Uterus (tissue), 4 donors: ENCODE measurements at places on chromosomes 4 and X.

DNA sequence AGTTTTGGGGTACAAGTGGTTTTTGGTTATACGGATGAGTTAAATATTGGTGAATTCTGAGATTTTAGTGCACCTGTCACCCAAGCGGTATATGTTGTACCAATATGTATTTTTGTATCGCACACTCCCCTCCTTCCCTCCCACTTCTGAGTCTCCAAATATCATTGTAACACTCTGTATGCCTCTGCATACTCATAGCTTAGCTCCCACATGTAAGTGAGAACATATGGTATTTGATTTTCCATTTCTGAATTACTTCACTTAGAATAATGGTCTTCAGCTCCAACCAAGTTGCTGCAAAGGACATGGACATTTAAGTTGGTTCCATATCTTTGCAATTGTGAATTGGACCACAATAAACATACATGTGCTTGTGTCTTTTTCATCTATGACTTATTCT is 103.0 kb upstream of the ADAMTS3 start:
- DNase-seq = no peak
- no peaks in the 10 kb centered on the region for H3K36me3 ChIP-seq
- no peak overlapping the region for H3K4me3 ChIP-seq
- no peak overlapping the region for H3K27ac ChIP-seq

DNA sequence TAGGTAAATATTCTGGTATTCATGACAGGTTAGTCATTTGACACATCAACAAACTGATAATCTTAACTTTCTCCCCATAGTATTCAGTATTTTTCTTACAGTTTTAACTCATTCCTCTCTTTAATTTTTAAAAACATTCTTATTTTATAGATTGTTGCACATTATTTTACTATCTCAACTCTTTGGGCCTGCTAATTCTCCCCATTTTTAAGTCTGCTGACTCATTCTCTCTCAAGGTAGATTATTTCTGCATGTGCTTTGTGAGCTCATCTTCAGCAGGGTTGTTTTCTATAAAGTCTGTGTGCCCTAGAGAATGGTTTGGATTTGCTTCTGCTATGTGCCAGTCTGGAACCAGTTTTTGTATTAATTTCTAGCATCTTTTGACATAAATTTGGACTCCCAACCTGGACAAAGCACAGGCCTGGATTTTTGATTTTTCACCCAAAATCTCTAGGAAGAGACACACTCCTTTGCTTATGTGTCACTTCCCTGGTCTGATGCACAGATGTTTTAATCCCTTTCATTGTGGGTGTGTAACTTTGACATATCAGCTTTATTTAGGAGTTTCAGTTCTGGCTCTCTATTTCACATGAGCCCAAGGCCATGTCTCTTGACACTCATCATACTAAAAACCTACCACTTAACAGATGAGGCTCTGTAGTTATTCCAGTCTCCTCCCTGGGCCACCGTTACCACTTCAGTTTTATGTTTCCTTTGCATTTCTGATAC is 194.3 kb upstream of the PGRMC2 start:
- no peaks in the 10 kb centered on the region for H3K36me3 ChIP-seq
- DNase-seq = no peak
- H3K4me1 ChIP-seq = no peaks in the 10 kb centered on the region
- H3K27ac ChIP-seq = no peak overlapping the region

DNA sequence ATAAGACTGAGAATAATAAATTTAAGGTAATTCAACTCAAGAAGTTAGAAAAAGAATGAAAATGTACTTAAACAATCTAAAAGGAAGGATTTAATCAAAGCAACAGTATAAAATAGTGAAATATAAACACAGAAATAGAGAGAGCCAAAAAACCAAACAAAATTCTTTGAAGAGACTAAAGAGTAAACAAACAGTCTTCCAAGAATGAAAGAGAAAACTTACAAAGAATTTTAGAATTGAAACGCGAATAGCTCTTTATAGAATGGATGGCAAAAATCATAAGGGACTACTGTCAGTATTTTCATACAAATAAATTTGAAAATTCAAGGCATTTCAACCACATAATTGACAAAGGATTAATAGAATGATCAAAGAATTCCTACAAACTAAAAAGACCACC is 41.7 kb downstream of the VEGFC start:
- H3K4me3 ChIP-seq = no peak overlapping the region
- no peaks in the 10 kb centered on the region for H3K27me3 ChIP-seq
- no peaks in the 10 kb centered on the region for H3K4me1 ChIP-seq
- H3K36me3 ChIP-seq = no peaks in the 10 kb centered on the region
- no peak overlapping the region for H3K27ac ChIP-seq
- DNase-seq = no peak

- H3K4me1 ChIP-seq = no peaks in the 10 kb centered on the region
- no peak for DNase-seq
- H3K27me3 ChIP-seq = no peaks in the 10 kb centered on the region
- no peak overlapping the region for H3K27ac ChIP-seq
- H3K36me3 ChIP-seq = no peaks in the 10 kb centered on the region
Observed at GRCh38 chrX:119503484-119503861, 35.2 kb downstream of the SLC25A5 start.

DNA sequence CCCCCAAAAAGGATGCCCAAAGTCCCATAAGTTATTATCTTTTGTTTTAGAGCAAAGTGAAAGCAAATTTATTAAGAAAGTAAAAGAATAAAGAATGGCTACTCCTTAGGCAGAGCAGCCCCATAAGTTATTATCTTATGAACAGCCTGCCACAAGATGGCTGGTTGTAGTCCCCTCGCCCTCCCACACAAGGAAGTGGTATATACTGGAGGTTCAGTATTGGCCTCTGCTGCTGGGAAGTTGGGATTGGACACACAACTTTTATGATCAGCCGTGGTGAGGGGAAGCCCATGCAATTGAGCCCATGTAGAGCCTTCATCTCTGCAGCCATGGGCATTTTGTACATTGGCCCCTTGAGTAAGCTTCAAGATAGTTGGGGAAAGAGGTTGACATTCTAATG is 8.0 kb upstream of the SMIM10 start:
- H3K4me1 ChIP-seq = no peaks in the 10 kb centered on the region
- H3K36me3 ChIP-seq = no peaks in the 10 kb centered on the region
- DNase-seq = no peak
- H3K27me3 ChIP-seq = no peaks in the 10 kb centered on the region

DNA sequence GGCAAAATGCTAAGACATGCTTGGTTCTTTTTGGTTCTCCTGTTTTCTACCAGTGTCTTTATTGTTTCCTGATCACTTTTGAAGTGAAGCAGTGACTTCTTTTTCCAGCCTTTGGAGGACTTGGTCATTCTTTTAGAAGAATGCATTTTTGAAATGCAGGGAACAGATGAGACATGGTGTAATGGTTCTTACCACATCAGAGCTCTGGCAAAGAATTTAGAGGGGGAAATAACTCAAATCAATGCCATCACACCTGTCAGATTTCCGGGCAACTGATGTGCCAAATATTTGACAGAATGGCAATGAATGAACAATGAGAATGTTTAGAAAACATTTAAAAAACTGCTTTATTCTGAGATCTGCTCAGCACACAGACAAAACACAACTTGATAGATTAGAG is 519.6 kb downstream of the IQCM start:
- no peak overlapping the region for H3K4me3 ChIP-seq
- no peaks in the 10 kb centered on the region for H3K36me3 ChIP-seq
- no peaks in the 10 kb centered on the region for H3K4me1 ChIP-seq
- H3K27me3 ChIP-seq = no peaks in the 10 kb centered on the region
- no peak for DNase-seq

DNA sequence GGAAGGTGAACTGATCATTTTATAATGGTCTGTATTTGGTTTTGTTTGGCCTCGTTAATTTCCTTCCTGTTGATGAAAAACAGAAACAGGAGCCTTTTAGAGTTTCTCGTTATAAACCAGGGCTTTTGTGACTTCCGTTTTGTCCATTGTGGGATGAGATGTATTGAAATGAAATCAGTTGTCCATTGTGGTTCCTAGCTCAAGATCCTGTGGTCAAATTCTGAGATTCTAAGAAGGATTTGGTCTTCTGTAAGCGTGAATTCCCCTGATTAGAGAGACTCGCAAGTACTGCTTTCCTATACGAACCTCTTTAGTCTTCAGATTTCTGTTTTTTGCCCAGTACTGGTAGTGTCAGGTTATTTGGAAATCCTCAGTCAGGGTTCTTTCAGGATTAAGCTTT is 101.7 kb downstream of the RAPGEF2 start:
- no peaks in the 10 kb centered on the region for H3K27me3 ChIP-seq
- no peak overlapping the region for H3K4me3 ChIP-seq
- no peak for DNase-seq
- no peaks in the 10 kb centered on the region for H3K36me3 ChIP-seq
- no peaks in the 10 kb centered on the region for H3K4me1 ChIP-seq

DNA sequence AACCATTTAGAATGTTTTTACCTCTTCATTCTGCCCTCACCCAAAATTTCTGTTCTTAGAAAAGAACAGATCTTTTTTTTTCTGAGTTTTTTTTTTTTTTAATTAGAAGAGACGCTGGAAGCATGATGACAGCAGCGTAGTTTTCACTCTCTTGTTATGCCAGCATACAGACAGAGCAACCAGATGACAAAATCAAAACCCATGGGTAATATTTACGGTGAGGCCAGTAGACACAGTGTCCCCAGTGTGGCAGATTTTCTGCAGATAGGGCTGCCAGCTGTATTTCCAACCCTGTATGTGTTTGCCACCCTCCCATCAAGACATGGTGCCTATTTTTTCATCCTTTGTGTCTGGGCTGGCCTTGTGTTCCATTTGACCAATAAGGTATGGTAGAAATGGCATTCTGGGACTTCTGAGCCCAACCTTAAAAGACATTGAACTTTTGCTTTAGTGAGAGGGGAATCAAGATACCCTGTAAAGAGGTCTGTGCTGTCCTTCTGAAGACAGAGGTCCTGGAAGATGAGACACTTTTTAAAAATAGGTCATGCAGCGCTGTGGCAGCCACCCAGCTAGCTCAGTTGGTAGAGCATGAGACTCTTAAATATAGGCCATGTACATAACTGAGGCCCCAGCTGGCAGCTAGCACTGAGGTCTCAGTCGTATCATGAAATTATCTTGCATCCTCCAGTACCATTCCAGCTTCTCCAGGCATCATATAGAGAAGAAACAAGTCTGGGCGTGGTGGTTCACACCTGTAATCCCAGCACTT is 6.7 kb upstream of the ZNF41 start:
- H3K27me3 ChIP-seq = peaks cover 5% of the 10 kb centered on the region
- H3K27ac ChIP-seq = no peak overlapping the region
- no peak overlapping the region for H3K4me3 ChIP-seq

DNA sequence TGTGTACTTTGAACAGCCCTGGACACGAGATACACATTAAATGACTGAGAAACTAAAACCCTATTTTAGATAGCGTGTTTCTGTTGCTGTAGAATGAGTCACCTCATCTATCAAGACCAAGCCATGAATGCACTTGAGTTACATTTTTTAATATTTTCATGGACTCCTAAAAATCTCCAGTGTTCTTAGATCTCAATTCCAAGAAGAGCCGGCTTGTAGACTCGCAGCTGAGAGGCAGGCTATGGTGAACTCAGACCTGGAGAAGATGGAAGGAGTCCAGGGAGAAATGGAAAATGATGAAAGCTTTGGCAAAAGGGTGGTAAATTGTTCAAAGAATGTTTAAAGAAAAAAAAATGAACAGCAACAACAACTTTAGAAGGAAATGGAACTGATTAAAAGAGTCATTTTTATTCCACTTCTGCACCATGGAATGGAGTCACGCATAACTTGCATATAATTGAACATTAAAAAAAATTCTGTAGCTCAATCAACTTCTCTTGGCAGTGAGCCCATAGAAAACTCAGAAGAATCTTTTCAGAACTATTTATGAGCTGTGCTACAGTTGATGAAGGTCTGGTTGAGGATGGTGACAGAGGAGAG is 129.8 kb downstream of the MXRA5 start:
- no peak for DNase-seq
- H3K4me1 ChIP-seq = no peaks in the 10 kb centered on the region
- H3K4me3 ChIP-seq = no peak overlapping the region
- H3K27ac ChIP-seq = no peak overlapping the region
- no peaks in the 10 kb centered on the region for H3K36me3 ChIP-seq

DNA sequence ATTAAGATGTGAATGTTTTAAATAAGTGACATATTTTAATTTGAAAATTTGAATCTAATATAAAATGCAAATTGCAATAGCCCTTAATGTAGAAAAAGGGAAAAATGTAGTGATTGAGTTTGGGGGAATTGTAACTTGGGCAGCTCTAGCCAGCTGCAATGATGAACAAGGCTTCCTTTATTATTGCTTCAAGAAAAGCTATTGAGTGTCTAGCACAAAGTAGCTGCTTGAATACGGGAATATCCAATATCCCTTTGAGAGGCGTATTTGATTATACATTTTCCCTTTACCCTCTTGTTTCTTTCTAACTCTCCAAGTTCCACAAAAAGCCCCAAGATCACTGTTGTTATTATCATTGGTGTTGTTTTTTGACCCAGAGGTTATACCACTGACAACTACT is 21.8 kb downstream of the IL1RAPL1 start:
- DNase-seq = no peak
- no peak overlapping the region for H3K27ac ChIP-seq
- no peaks in the 10 kb centered on the region for H3K27me3 ChIP-seq
- no peak overlapping the region for H3K4me3 ChIP-seq
- no peaks in the 10 kb centered on the region for H3K36me3 ChIP-seq

- DNase-seq = no peak
- H3K4me3 ChIP-seq = no peak overlapping the region
- no peaks in the 10 kb centered on the region for H3K36me3 ChIP-seq
- no peaks in the 10 kb centered on the region for H3K4me1 ChIP-seq
Observed at GRCh38 chr4:1019320-1019719, 7.9 kb downstream of the FGFRL1 start.

- no peak overlapping the region for H3K4me3 ChIP-seq
- no peaks in the 10 kb centered on the region for H3K4me1 ChIP-seq
- no peaks in the 10 kb centered on the region for H3K36me3 ChIP-seq
- H3K27ac ChIP-seq = no peak overlapping the region
- DNase-seq = no peak
- H3K27me3 ChIP-seq = no peaks in the 10 kb centered on the region
Observed at GRCh38 chr4:123524958-123525628, 128.5 kb downstream of the SPRY1 start.

DNA sequence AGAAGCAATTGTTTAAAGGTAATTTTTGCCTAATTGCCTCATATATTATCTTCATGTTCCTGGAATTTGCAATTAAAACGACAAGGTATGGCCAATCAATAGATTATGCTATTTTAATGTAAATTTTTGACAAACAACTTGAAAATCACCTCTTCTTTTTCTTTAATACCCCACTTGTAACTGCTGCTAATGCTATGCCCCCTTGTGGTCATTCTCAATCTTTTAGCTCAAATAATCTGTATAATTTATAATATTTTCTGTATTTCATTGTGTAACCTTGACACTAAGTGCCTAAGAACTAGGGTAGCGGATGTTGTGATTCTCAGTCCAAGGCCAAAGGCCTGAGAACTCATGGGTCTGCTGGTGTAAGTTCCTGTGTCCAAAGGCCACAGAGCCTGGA is 831.7 kb upstream of the POU3F4 start:
- H3K4me3 ChIP-seq = no peak overlapping the region
- no peaks in the 10 kb centered on the region for H3K27me3 ChIP-seq
- H3K4me1 ChIP-seq = no peaks in the 10 kb centered on the region
- DNase-seq = no peak
